ENCODE measurements at places on chromosomes 1 and 21.

GRCh38 chr21:21216047-21216446 is 217.8 kb downstream of the NCAM2 start:
- DNase-seq: no peak

- no peak for DNase-seq
Observed at GRCh38 chr1:67408148-67408547, 22.1 kb downstream of the SERBP1 start.

GRCh38 chr21:27703791-27704190 is 736.9 kb upstream of the ADAMTS5 start:
- no peak for DNase-seq

DNA sequence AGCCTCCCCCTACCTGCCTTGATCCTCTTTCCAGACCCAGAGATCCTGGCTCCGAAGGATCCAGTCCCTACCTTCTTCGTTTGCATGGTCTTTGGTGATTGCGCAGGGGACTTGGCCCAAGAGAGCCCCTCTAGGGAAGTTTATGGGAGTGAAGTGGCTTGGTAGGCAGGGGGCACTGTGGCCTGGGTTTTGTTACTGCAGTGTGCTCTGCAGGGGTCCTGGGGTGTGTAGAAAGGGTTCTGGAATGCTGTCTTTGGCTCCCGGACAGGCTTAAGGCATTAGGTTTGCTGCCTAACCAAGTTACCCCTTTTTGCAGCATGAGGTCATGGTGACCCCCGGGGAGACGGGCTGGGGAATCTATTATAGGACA is 3.8 kb downstream of the ATP8B2 start:
- no peak for DNase-seq

DNA sequence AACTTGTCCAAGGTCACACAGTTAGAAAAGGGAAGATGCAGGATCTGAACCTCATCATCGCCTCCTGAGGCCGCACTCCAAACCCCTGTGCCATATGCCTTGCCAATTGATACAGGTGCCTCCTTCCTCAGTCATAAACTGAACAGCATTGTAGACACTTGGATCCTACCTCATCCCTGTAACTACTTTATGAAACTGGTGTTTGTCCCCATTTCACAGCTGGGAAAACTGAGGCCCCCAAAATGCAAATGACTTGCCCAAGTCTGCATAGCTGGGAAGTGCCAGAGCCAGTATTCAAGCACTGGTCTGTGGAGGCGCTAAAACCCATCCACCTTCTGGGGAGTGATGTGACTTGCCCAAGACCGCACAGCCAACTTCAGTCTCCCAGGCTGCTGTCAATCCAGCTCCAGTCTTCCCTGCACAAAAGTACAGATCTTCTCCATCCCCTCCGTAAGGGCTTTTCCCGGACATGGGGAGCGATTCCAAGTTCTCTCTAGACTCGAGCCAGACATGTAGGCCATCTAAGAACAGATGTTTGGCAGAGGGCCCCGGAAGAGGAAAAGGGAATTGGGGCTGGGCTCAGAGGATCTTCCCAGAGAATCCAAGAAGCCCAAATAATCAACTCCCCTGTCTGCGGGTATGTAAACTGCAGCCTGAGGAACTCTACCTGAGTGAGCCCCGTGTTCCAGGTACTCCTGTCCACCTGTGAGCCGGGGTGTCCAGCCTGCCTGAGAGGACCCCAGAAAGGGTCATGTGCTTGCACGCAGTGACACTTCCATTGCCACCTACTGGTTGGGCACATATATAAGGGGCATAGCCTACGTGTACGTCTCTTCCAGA is 60.5 kb downstream of the SYT2 start:
- no peak for DNase-seq

DNA sequence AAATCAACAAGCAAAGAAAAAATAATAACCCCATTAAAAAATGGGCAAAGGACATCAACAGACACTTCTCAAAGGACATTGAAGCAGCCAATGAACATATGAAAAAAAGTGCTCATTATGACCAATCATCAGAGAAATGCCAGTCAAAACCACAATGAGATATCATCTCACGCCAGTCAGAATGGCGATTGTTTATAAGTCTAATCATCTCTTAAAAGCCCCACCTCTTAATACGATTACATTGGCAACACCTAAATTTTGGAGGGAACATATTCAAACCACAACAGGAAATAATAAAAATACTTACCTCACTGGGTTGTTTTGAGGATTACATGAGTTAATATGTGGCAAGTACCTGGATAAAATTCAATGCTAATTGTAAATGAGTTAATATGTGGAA is 57.1 kb upstream of the PLPPR4 start:
- DNase-seq: no peak

DNA sequence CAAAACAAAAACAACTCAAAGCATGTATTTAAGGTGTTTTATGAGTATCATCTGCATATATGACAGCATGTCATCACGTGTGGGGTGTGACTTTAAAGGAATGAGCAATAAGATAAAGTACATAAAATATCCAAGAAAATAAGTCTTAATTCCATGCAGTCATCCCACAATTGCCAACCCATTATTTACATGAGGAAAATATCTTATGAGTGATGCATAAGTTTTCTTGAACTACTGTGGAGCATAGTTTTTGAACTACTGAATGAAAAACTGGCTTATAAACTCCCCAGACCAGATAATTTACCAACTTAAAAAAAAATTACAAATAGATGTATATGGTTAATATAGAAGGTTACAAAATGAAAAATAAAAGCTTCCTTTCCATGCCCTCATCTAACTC is 29.7 kb upstream of the MTMR11 start:
- no peak for DNase-seq

DNA sequence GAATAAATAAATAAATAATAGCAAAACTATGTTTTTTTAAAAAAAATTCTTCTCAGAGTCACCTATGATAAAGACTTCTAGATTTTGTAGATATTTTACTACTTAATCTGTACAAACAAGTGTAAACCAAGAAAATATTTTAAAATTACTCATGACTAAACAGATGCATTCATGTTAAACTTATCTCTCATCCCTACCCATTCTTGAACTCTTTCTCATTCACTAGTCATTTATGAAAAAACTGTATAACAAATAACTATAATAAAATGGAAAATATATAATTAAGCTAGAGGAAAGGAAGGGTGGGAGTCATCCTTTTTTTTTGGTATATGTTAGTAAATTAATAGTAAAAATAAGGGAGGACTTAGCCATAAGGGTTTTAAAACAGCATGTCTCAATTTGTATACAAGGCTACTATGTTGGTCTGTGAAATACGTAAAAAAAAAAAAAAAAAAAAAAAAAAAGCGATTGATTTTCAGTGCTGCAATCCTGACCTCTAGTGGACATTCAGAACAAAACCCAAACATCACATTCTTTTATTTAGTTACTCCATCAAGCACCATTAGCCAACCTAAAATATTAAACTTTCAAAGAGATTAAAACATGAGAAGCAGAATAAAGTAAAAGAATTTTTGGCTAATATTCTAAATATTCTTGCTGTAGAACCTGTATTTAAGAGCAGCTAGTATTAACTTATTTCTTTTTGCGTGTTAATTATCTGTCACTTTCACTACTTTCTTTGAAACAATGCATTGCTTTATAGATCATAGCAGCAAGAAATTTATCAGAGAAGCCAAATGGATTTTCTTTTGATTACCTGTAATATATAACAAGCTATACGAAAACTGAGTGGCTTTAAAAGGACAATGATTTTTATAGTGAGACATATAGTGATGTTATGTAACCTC is 255.8 kb upstream of the CACYBP start:
- no peak for DNase-seq

GRCh38 chr1:69611316-69611715 is 43.6 kb downstream of the LRRC7 start:
- DNase-seq: no peak

GRCh38 chr1:116987256-116987555 is 14.4 kb upstream of the CD101 start:
- DNase-seq: no peak

GRCh38 chr1:180119837-180120236 is 34.8 kb upstream of the QSOX1 start:
- DNase-seq: no peak

DNA sequence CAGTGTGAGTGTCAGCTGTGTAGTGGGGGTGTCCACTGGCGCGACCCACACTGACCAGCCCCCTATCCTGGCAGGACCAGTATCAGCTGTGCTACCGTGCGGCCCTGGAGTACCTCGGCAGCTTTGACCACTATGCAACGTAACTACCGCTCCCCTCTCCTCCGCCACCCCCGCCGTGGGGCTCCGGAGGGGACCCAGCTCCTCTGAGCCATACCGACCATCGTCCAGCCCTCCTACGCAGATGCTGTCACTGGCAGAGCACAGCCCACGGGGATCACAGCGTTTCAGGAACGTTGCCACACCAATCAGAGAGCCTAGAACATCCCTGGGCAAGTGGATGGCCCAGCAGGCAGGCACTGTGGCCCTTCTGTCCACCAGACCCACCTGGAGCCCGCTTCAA is 28.1 kb upstream of the KDM4A start:
- no peak for DNase-seq

DNA sequence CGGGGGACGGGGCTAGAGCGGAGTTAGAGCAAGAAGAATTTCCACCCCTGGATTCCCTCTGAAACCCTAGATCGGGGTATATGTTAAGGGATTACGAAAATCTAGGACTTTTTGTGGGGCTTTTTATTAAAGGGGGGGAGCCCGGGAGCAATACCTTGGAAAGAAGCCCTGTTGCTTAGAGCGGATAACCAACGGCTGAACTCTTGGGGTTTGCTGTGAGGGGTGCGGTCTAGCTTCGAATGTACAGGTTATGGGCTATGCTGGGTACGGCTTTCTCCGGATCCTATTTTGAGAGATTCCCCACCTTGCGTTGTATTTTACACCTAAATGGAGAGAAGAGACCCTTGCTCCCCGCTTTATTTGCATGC is 626 bp downstream of the DYRK3 start:
- DNase-seq: no peak

GRCh38 chr1:2115008-2115641 is 64.9 kb downstream of the PRKCZ start:
- DNase-seq: no peak

GRCh38 chr1:226164154-226164553 is 22.4 kb downstream of the ACBD3 start:
- DNase-seq: no peak

DNA sequence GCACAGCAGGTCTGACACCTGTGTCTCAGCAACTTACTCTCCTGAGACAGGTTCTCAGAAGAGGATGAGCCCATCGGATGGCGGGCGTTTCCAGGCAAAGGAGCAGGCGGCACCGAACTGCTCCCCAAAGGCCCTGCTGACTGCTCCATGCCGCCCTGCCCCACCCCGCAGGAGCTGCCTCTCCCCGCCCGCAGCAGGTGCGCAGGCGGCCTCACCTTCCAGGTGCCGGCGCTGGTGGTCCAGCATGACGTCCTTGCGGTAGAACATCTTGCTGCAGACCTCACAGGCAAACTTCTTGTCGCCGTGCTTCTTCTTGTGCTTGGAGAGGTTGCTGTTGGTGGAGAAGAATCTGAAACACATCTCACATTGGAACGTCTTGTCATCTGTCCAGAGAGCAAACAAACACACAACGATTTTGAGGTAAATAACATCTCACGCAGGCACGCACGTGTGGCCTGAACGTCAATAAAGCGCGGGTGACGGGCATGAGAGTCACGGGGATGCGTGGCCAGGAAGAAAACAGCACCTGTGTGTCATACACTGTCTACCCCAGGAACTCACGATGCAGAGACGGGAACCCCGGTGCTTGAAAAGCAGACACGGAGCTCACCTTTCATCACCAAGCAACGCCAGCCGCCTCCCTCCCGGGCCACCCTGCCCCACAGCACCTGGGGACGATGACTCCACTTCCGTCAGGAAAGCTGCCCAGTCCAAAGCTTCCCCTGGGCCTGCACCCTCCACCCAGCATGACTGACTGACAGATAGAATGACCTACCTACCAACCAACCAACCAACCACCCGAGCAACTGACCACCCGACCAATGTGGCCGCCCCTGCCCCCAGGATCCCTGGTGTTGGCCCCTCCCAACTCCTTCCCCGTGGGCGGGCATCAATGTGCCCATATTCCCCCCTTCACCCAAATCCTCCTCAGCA is 50.9 kb downstream of the PRDM15 start:
- no peak for DNase-seq

DNA sequence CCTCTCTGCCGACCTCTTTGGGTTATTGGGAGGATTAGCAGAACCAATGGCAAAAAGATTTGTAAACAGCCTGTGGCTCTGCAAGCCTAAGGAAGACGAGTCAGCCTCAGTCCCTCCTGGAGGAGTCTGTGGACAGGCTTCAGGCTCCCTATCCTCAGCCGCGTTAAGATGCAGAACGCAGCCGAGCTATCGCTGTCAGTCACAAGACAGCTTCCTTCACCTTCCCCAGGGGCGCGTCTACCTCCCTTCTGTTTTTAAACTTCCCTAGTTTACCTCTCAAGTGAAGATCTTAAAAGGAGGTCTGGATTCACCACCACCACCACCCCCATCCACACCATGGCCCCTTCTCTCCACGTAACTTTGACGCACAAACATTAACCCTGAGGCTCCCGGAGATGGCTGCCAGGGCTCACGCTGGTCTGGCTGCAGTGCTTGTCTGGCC is 738 bp downstream of the CAMK1G start:
- DNase-seq: no peak

- DNase-seq: no peak
Observed at GRCh38 chr1:160741612-160742348, 2.7 kb downstream of the SLAMF7 start.

DNA sequence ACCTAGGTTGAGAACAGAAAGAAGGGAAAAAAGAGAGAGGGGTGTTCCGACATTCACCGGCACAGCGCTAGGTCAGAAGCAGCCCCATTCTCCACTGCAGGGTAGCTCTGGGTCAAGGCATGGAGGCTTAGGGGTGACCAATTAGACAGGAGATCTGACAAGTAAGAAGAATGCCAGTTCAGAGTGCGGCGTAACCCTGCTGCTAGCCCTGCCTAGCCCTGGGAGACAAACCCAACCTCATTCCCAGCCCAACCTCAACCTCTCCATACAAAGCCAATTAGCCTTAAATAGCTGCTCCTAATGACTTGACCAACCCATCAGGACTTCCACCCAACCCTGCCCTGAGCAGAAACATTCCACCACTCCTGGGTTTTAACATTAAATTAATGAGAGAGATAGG is 3.4 kb downstream of the PRELP start:
- DNase-seq: no peak

- no peak for DNase-seq
Observed at GRCh38 chr1:178607718-178608408, 95.0 kb downstream of the TEX35 start.

GRCh38 chr1:114088392-114089299 is 65.0 kb downstream of the SYT6 start:
- DNase-seq: no peak

GRCh38 chr1:177859572-177859971 is 110.3 kb downstream of the SEC16B start:
- DNase-seq: no peak

DNA sequence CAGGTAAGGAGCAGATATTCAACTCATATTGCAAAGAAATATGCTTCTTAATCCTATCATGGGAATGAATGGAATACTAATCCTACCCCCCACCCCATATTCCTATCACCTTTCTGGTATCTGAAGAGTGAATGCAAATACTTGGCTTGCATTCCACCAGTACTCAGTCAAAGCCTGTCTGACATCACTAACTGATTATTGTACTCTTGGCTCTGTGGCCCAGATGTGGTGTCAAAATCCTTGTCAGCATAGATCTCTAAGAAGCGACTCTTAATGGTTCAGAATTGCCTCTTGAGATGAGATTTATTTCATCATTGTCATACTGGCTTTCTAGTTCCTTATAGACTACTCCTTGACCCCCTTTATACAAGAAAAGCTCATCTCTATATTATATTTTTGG is 604.6 kb downstream of the ADGRL2 start:
- no peak for DNase-seq
